ENCODE measurements at places on chromosomes 5 and 9.

DNA sequence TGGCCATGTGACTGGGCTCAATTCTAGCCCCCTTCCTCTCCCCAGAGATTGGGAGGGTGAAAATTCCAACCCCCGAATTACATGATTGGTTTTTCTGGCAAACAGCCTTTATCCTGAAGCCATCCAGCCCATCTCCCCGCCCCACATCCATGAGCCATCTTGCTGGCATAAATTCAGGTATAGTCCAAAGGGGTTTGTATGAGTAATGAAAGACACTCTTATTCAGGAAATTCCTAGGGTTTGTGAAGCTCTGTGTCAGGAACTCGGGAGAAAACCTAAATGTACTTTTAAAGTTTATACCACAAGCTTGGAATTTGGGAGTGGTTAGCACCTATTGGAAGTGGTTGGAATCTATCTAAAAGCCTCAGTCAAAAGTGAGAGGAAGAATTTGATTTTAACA, 80.6 kb upstream of the SIMC1 start:
- DNase-seq = peak; percentile 80

GRCh38 chr9:19137282-19137681, 10.0 kb upstream of the PLIN2 start:
- DNase-seq = peak; percentile 60

- no peak for DNase-seq
These were observed 165.0 kb downstream of the ICE1 start for GRCh38 chr5:5587474-5587873.

- no peak for DNase-seq
These were observed 464.5 kb downstream of the ICE1 start for GRCh38 chr5:5886812-5887486.

DNA sequence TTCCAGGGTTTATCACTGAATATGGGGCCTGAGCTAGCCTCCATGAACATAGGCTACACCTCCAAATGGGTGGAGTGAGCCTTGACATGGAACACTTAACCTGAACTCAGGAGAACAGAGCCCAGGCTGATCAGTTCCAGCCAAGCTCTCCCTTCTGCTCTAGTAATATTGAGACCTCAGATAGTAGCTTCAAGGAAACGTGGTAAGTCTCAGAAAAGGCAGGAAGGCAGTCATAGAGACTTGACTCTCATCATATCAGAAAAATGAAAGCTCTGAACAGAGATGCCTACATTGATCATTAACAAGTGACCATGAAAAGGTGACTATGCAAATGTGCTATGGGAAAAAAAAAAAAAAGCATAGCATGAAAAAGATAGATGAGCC, 40.5 kb upstream of the MYO10 start:
- DNase-seq = no peak

- DNase-seq = no peak
These were observed 55.3 kb downstream of the LIX1 start for GRCh38 chr5:97087138-97087537.

GRCh38 chr9:2764353-2764752, 47.0 kb downstream of the KCNV2 start:
- DNase-seq = peak; percentile 41

GRCh38 chr9:118782790-118783463, 586.3 kb downstream of the BRINP1 start:
- DNase-seq = no peak

DNA sequence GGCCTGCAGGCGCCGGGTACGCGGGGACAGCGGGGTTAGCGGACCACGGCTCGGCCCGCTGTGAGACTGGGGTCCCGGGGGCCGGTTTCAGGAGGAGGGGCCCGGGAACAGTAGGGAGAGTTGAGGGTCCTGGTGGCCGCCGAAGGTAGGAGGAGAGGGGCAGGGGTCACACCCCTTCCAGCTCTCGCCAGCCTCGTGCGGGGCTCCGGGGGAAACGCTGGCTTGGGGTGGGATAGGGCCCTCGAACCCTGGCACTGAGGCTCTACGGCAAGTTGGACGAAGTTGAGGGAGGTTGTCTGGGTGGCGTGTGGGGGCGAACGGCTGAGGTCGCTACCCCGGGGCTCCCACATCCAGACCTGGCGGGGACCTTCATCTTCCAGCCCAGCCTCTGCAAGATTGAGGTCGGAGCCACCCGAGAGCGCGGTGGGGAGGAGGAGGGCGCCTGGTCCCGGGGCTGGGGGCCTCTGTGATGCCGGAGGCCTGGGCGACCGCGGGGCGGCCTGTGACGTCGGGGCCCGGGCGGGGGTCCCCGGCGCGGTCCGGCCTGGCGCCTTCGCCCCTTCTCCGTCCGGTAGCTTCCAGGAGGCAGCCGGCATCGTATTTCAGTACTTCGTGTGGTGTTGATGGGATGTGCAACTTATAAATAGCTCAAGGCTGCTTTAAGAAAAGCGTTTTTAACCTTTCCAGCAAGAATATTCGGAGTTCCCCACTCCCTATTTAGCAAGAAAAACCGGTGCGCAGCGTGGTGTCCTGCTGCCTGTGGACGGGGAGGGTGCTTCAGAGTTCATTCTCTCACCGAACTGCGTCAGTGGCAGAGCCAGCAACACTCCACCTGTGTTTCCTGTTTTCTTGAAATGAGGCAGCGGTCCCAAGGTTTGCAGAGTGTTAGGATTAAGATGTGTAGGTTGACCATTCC, 902 bp downstream of the HABP4 start:
- DNase-seq = no peak

- DNase-seq = no peak
These were observed 2.0 kb downstream of the CTNND2 start for GRCh38 chr5:11902201-11902619.

All from HT1080 (cell line).